Coronary artery (tissue), 2 donors: ENCODE measurements at places on chromosomes 4 and X.
A peak's percentile ranks its signal among the peaks of the same experiment; 100 is the strongest.

DNA sequence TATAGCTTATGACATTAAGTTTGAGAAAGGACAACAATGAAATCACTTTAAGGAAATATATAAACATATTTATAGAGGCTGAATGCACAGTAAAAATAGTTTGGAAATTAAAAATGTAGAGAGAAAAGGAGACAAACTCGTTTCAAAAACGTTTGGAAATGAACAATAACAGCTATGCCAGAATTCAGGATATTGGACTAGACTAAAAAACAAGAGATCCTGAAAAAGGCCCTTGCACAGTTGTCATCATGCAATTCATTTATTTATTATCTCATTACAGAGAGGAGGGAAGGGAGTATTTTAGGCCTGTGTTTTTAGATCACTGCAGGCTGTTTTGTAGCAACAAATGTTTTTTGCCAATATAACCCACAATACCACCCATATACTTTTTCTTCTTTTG is 527.2 kb downstream of the ADGRL3 start:
- no peak for DNase-seq

- DNase-seq, result no peak
These were observed 20.5 kb upstream of the DHRSX start for GRCh38 chrX:2521092-2521926.

- no peak for DNase-seq
These were observed 110.2 kb upstream of the STX18 start for GRCh38 chr4:4651811-4652755.

GRCh38 chrX:12197030-12197429 is 58.8 kb downstream of the FRMPD4 start:
- no peak for DNase-seq

DNA sequence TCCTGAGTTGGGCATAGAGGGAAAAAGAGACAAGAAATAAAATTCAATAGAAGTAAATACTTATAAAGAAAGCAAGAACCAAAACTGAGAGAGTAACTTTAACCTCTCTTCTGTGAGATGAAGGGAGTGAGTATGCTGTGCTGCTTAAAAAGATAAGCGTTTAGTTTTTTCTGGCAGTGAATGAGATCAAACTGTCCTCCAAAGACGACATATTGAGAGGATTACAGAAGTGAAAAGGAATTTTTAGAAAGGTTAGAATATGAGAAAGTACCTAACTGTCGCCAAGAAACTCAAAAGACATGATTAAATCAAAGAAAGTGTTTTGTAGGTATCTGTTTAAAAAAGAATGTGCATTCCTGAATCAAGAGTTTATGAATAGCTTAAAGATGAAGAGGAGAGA is 16.0 kb downstream of the GAB1 start:
- DNase-seq, result no peak

DNA sequence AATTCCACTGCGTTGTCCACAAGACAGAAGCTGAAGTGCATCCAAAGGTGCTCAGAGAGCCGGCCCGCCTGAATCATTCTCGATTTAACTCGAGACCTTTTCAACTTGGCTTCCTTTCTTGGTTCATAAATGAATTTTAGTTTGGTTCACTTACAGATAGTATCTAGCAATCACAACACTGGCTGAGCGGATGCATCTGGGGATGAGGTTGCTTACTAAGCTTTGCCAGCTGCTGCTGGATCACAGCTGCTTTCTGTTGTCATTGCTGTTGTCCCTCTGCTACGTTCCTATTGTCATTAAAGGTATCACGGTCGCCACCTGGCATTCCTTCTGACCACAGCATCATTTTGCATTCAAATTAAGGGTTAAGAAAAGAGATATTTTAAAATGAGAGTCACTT is 115.5 kb downstream of the NFKB1 start:
- no peak for DNase-seq

DNA sequence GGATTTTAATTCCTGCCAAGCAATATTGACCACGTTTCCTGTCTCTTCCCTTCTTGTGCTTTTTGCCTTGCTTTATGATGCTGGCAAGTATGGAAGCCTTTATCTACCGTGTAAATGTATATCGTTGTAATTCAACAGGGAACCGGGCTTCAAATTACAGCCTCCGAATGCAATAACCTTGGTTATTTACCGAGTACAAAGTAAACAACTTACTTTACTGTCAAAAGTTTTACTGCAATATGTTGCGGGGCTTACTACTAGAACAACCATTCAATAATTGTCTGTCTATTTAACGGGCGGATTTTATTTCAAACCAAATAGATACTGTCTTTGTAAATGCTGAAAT is 73.1 kb downstream of the PALLD start:
- DNase-seq, result no peak

DNA sequence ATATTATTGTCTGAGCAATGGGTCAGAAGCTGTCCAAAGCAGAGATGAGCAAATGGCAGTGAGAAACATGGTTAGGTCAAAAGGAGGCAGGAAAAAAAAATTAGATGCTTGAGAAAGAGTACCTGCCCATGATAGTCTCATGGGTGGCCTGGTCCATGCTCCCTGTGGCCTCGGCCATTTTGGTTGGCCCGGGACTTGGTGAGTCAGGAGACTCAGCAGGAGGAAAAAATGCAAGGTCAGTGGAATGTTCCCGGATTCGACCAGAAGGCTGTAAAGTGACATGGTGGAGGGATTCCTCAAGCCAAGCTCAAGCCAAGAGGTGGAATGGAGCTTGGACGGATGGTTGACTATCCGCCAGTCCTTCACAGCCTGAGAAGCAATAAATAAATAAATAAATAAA is 236.7 kb downstream of the ASMT start:
- no peak for DNase-seq

- no peak for DNase-seq
These were observed 165.2 kb downstream of the SLC39A8 start for GRCh38 chr4:102180046-102180445.

DNA sequence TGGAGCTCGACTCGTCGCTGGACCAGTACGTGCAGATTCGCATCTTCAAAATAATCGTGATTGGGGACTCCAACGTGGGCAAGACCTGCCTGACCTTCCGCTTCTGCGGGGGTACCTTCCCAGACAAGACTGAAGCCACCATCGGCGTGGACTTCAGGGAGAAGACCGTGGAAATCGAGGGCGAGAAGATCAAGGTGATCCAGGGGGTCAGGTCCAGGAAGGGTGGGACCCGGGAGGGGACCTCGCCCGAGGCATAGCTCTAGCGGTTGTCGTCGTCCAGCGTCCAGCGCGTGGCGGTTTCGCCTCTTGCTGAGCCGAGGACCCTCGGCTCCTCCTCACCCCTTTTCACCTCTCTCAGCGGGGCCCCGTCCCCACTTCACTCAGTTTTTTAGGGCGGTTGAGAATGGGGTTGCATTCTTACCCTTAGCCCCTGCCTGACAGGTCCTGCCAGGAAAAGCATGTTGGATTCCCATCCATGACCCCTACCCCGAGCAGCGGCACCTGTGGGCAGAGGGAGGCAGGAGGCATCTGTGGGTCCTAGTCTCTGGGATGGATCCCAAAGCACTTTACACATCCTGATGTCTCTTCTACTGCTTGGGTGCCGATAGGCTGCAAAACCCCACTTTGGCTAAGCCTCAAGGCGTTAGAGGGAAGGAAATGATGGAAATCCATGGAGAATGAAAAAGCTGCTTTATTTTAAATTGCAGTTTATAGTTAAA is 524 bp downstream of the RAB33A start:
- no peak for DNase-seq

DNA sequence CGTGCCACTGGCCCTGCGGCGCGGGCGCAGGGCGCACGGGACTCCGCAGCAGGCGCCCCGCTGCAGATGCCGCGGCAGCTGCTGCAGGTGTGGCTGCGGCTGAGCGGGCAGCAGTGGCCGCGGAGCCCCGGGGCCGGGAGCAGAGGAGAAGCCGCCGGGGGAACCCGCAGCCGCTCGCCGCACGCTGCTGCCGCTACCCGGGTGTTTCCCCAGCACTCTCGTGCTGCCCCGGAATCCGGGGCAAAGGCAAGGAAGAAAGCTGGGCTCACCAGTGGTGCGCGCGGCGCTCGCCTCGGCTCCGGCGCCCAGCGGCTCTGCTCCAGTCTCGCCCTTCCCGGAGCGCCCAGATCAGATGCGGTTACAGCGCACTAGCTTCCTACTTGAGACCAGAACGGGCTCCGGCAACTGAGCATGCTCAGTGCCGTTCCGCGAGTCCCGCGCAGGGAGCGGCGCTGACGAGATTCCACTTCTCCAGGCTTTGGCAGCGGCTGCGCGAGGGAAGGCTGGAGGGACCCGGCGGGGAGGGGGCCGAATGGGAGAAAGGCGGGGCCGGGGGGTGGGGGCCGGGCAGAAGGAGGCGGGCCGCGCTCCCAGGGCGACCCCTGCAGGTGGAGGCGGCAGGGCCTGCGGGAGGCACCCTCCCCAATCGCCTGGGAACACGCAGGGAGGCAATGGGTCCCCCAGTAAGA is at the start of gene APBB2:
TSS of gene APBB2 (minus strand) at position 407 of the 689 bp plus-strand sequence. CDS start 181,288 bp downstream, outside the sequence.
- peak; percentile 96 for DNase-seq

- DNase-seq, result no peak
These were observed 56.5 kb downstream of the ARAP2 start for GRCh38 chr4:36187723-36188333.

GRCh38 chrX:11628399-11628798 is 37.3 kb downstream of the ARHGAP6 start:
- no peak for DNase-seq

DNA sequence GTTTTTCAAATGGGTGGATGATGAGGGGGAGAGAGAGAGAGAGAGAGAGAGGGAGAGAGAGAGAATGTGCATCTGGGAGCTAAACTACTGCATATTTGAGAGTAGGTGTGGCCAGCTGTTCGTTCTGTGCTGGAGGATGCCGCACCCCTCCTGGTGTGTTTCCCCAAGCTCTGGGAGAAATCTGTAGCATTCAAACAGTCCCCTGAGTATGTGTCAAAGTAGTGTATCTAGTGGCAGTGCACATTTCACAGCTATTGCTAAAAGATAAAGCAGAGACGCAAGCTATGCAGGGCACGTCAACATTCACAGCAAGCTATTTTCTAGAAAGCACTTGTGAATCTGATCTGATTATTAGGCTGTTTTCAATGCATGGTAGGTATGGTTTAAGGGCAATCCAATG is 83.5 kb upstream of the LIMCH1 start:
- no peak for DNase-seq

DNA sequence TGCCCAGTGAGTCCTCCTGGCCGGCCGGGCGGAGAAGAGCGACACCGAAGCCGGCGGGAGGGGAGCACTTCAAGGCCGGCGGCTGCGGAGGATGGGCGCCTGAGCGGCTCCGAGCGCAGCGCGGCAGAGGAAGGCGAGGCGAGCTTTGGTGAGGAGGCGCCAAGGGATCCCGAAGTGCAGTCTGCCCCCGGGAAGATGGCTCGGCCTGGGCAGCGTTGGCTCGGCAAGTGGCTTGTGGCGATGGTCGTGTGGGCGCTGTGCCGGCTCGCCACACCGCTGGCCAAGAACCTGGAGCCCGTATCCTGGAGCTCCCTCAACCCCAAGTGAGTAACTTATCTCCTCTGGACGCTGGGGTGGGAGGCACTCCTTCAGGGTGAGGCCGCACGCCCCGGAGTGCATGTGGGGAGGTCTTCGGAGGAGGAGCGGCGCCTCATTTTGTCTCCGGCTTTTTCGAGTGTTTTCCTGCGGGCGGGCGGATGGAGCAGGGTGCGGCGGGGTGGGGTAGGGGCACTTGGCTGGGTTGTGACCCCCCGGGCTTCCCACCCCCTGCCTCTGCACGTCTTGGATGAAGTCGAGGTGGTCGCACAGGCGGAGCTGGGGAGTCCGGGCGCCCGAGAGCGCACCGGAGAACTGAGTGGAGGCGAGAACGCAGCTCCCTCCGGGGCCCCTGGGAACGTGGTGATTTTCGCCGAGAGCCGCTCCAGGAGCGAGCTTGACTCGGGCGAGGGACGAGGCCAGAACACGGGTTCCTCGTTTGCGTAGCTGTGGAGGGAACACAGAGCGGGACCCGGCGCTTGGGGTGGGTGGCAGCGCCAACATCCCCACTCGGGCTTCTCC is 979 bp downstream of the EFNB1 start:
- DNase-seq, result peak; percentile 69

DNA sequence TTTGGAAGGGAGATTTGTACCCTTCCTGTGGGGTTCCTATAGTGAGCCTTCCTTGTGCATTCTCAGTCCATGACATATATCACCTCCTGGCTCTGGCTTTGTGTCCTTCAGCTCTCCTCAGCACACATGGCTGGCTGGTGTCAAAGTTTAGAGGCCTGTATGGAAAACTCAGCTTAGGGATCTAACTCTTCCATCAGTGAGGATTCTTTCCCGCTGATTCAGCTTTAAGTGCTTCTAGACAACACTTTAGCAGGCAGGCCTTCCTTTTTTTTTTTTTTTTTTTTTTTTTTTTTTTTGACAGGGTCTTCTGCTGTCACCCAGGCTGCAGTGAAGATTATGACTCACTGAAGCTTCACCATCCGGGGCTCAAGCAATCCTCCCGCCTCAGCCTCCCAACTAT is 84.2 kb downstream of the NPNT start:
- no peak for DNase-seq

DNA sequence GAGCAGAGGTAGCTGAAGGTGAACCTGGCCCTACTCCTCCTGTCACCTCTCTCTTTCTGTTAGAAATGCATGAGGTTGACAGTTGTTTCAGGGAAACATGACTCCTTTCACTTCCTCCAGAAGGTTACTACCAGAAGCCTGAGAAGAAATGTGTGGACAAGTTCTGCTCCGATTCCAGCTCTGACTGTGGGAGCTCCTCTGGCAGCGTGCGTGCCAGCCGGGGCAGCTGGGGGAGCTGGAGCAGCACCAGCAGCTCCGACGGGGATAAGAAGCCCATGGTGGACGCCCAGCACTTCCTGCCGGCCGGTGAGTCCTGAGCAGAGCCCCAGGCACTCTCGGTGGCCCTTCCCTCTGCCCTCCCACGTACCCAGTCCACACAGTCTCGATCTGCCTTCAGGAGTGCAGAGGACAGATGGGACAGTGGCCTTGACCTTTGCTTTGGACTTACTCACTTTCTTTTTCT is 61.3 kb upstream of the TLR2 start:
- DNase-seq, result no peak

DNA sequence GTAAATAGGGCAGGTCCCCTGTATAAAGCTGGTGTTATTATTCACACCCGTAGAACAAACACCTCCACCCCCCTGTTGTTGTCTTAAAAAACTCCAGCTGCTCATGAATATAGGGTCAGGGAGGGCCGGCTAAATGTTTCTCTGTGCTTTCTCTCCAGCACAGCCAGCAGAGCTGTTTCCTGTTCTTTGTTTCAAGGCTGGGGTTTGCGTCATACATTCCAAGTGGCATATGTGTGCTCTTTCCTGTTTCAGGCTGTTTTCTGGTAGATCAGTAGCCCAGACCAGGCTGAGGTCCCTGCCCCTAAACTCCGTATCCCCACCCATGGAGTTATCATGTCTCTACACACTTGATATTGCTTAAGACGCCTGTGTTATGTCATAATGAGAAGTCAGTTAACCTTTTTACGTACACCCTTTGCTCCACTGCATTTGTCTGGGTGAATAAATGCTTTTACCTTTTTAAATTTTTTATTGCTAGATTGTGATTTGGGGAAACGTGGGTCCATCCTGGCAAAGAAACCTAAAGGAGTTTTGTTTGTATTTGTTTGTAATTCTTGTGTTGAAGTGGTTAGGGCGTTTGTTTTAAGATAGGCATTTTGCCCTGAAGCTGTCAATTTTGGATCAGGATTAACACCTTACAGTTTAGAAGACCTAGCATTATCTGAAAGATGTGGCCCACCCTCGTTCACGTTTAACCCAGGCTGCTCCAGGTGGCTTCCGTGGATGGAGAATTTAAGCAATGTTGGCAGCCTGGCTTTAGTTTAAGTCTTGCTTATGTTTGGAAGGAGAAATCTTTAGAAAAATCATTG is 3.3 kb downstream of the KLF3 start:
- DNase-seq, result peak; percentile 90

- no peak for DNase-seq
These were observed 67.1 kb downstream of the TENM3 start for GRCh38 chr4:182310316-182310715.
